ENCODE measurements at places on chromosomes 6 and 20.

- no peak for DNase-seq
These were observed 185.2 kb upstream of the ARG1 start for GRCh38 chr6:131387562-131388447.

DNA sequence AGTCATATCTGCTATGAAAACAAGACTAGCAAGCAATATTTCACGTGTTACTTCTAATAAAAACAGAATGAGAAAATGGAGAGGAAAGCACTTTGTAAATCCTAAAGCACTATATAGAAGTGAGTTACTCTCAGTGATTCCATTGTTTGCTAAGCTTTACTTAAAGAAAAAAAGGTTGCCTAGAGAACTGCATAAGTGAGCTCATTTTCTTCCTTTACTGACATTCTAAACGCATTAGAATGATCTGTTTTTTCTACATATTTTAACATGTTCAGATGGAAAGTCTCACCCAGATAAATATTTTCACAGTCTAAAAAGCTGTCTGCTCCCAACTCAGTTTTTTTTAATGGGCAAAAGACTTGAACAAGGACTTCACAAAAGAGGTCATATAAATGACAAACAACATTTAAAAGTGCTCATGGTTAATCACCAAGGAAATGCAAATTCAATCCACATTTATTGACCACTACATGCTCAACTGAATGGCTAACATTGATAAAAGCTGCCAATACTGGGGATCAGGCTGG, 52.9 kb upstream of the AKAP12 start:
- no peak for DNase-seq

DNA sequence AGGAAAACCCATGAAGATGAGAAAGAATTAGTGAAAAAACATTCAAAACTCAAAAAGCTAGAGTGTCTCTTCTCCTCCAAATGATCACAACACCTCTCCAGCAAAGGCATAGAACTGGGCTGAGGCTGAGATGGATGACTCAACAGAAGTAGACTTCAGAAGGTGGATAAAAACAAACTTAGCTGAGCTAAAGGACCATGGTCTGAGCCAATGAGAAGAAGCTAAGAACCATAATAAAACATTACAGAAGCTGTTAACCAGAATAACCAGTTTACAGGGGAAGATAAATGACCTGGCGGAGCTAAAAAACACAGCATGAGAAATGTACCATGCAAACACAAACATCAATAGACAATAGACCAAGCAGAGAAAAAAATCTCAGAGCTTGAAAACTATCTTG, 904.1 kb upstream of the MANEA start:
- DNase-seq: no peak

GRCh38 chr20:42134265-42135098, 516.3 kb upstream of the CHD6 start:
- no peak for DNase-seq

DNA sequence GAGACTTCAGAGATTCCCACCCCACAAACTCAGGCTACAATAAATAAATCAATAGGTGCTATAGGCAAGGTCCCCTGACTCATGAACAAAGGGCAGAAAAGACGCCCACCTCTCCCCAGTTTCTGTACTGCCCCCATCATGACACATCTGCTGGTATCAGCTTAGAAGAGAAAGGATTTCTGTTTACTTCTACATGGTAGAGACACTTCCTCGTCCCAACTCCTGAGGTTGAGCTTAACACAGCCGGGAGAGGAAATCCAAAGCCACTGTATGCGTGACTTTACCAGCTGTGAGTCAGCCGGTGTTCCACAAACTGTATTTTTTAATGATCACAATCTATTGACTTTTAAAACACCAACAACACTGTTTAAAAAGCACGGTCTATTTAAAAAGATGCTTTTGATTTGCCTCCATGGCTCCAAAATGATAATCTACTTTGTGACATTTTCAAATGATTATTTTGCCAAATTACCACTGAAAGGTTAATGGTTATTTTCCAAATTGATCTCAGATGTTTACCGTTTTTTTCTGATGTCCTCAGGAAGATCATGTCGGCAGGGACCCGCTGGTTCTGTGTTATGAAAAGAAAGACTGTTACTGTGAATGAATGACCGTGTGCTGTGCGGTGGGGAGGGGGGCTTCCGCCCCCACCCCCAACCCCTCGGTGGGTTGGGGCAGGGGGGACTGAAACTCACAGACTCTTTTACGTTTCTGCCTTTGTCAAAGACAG, 72.5 kb downstream of the ATP9A start:
- no peak for DNase-seq

- no peak for DNase-seq
These were observed 26.1 kb upstream of the FANCE start for GRCh38 chr6:35426074-35426473.

- no peak for DNase-seq
These were observed 98.9 kb downstream of the HDGFL1 start for GRCh38 chr6:22668307-22668706.

GRCh38 chr20:11453430-11453829, 464.3 kb upstream of the BTBD3 start:
- DNase-seq: no peak

GRCh38 chr6:100268326-100268725, 196.4 kb downstream of the SIM1 start:
- DNase-seq: no peak

DNA sequence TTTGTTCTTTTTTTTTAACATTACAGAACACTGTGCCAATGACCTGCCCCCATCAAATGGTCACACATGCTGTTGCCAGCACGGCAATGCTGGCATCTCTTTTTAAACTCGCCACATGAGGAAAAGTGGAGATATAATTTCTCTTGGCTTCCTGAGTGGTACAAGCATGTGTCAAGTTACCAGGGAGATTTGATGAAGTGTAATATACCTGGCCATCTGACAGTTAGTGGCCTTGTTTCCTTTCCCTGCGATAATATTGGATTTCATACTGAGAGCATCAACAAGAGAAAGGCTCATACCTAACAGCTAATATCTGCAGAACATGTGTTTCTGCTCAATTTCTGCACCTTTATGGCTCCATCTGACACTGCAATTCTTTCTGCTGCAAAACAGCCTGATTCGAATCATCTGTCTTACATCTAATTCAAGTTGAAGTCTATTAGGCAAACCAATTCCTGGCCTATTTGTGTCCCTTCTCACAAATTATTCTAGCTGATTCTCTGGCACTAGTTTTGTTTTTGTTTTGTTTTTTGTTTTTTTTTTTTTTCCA, 519.5 kb downstream of the PREX1 start:
- no peak for DNase-seq

GRCh38 chr6:40276141-40276540, 311.0 kb downstream of the LRFN2 start:
- no peak for DNase-seq

DNA sequence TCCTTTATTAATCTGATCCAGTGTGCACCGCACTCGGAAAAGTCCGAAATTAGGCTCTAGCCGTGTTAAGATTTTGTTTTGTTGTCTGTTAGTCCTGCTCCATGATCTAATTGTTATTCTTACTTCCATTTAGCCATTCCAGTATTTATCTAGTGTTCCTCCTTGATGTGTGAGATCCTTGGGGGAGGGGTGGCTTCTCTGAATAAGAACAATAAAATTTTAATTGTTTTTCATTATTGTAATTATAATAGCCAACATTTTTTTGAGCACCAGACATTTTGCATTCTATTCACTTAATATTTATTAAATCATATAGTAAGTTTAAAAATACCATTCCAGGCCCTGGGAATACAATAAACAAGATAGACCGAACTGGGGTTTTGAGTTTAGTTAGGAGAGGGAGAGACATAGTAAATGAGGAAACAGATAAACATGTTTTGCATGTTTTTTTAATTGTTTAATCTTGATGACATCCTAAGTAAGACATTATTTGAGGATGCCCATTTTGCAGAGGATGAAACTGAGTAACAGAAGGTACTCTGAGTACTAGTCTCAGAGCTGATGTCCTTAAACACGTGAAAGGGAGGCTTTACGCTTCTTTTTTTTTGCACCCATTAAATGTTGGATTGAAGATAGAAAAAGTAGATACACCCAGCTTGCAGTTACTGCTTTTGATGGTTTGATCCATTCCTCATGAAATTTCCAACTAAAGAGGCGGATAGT, 1.2 kb downstream of the CBFA2T2 start:
- DNase-seq: peak; percentile 33

GRCh38 chr6:42418724-42419123, 33.0 kb downstream of the TRERF1 start:
- DNase-seq: no peak

Measured in NCI-H1105 treated with DMSO at 0.1 percent for 48 hours (cell line).